ENCODE measurements at places on chromosomes 2 and 18. TPM values are rescaled to one million over a fixed set of nuclear protein-coding genes. Genes with fewer than 3 reads are reported as not detected.

- no peak for DNase-seq
These were observed 50.8 kb upstream of the ITGA6 start for GRCh38 chr2:172376505-172377125.

DNA sequence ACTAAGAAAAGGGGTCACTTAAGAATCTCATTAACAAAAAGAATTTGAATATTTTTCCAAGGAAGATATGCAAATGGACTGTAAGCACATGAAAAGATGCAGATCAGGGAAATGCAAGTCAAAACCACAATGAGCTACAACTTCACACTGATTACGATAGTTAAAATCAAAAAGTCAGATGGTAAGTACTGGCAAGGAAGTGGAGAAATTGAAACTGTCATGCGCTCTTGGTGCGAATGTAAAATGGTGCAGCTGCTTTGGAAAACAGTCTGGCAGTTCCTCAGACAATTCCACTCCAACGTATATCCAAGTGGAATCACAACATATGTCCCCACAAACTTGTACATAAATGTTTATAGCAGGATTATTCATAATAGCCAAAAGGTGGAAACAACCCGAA lies 81.4 kb downstream of the MSH2 start:
- DNase-seq: no peak

GRCh38 chr18:21991886-21992285 lies 177.5 kb upstream of the GATA6 start:
- DNase-seq: no peak

- no peak for DNase-seq
These were observed 9.8 kb upstream of the GNLY start for GRCh38 chr2:85684380-85684779.

DNA sequence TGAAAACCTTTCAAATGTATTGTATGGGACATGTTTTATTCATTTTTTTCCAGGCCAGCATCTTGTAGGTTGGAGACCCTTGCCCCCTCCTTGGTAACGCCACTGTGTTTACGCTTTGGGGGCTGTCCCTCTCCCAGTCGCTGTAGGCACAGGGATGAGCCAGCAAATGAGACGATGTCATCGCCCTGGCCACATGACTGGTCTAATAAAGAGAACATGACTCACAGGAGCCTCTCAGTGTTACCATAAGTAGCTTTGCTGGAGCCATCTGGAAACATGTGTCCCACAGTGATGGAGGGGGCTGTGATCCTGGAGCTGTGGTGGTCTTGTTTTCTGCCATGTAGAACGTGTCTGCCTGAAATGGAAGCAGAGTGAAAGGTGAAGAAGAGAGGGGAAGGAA lies 78.9 kb downstream of the CD8B2 start:
- DNase-seq: no peak

DNA sequence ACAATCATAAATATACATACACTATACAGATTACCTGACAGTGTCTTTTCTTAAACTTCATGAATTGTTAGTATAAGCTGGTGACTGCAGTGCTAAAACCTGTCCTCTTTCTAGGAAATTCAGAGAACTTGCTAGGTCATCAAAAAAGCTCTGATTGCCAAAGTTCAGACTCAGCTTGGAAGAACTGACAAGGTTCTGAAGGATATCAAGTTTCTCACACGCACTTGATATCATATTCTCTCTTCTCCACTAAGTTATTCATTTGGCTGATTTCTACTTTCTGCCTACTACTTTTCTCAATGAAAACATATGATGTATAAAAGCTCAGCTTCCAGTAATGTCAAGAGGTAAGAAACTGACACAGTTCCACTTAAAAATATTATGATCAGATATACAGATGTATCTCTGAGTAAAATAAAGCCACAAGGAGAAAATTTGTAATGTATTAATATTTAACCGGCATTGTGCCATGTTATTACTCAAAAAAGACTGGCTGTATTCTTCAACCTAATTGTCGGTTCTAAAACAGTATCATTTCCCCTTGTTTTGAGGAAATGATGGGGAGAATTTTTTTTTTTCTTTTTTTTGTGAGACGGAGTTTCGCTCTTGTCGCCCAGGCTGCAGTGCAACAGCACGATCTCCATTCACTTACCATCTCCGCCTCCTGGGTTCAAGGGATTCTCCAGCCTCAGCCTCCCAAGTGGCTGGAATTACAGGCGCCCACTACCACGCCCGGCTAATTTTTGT lies 2.4 kb downstream of the OSBPL1A start:
- no peak for DNase-seq

DNA sequence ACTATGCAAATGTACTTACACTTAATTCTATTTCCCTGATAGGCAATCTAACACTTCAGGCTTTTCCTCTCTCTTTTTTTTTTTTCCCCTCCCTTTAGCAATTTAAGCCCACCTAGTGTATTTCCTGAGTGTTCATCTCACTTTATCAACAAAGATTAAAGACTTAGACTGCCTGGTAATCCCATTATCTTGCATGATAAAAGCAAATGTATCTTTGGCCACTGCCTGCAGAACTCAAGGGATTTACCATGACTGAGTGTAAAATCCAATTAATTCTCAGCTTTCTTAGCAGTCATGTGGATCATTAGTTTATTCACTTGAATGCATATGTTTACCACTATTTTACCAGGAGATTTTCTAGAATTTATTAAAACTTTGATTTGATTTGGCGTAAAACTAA lies 1102.2 kb upstream of the GYPC start:
- DNase-seq: no peak

DNA sequence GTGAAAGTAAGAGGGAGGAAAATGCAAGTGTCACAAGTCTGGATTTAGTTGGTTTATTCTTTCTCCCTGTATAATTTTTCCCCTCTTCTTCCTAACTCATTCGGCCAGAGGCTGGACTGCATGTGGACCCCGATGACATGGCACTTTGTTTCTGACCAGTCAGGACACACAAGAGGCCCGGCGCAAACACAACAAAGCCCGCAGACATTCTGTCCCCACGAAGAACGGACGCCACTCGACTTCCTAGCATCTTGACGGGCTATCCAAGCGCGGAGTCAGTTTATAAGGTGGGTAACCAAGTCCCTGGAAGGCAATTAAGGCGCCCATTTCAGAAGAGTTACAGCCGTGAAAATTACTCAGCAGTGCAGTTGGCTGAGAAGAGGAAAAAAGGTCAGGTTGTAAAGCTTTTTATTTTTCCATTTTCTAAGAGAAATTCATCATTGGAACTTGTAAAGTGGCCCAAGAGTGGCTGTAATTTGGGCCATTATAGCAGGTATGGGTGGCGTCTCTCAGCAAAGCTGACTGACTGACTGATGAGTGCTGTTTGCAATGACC lies at the start of gene TPO:
TPO (plus strand) TSS at position 308 of the 555 bp plus-strand sequence. CDS start 946 bp downstream, outside the sequence.
- no peak for DNase-seq

GRCh38 chr2:38156436-38156835 lies 80.5 kb upstream of the CYP1B1 start:
- DNase-seq: no peak

DNA sequence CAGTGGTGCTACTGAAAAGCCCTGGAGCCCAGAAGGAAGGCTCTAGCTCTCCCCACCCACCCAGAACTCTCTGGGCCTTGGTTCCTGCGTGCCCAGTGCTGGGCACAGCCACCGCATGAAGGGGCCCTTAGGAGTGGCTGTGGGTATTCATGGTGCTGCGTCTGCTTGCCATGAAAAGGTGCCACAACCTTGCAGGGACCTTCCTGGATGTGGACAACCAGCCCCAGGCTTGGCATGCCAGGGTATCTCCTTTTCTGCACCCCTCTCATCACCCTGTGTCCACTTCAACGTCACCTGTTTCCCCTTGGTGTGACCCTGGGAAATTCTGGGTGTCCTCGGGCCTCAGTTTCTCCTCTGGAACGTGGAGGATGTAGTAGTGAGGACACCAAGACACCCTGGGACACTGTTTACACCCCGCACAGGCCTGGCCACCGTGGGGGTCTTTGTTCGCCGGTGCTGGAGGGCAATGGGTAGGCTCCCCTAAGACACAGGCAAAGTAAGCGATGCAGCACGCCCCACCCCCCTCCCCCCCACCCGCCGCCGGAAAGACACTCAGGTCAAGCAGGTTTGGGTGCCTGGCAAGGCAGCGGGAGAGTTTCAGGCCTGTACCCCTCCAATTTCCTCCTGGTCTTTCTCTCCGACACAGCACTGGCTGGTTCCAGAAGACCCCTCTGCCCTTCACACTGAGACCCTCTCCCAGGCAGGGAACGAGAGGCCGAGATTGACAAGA lies 34.8 kb upstream of the TAF1B start:
- no peak for DNase-seq

DNA sequence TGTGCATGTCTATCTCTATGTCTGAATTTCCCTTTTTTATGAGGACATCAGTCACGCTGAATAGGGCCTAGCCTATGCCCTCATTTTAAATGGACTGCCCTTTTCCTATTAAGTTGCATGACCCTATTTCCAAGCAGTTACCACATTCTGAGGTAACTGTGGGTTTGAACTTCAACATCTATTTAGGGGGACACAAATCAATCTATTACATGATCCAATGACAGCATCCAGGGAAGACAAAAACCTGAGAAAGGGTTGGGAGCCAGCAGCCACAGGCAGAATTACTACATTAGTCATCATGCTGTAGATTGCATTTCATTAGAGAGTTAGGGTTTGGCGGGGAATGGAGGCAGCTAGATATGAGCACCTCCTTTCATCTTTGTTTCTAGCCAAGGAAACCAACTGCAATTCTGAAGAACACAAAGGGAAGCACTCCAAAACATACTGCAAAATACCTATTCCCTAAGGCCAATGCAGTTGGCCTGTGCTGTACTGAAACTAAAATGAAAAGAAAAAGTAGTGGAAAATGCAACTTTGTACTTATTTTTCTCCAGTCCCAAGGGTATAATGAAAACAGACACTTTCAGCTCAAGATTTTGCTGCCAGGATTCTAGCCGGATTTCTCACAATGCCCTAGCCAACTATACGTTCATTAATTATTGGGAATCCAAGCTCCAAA lies 40.4 kb upstream of the C1D start:
- DNase-seq: no peak

DNA sequence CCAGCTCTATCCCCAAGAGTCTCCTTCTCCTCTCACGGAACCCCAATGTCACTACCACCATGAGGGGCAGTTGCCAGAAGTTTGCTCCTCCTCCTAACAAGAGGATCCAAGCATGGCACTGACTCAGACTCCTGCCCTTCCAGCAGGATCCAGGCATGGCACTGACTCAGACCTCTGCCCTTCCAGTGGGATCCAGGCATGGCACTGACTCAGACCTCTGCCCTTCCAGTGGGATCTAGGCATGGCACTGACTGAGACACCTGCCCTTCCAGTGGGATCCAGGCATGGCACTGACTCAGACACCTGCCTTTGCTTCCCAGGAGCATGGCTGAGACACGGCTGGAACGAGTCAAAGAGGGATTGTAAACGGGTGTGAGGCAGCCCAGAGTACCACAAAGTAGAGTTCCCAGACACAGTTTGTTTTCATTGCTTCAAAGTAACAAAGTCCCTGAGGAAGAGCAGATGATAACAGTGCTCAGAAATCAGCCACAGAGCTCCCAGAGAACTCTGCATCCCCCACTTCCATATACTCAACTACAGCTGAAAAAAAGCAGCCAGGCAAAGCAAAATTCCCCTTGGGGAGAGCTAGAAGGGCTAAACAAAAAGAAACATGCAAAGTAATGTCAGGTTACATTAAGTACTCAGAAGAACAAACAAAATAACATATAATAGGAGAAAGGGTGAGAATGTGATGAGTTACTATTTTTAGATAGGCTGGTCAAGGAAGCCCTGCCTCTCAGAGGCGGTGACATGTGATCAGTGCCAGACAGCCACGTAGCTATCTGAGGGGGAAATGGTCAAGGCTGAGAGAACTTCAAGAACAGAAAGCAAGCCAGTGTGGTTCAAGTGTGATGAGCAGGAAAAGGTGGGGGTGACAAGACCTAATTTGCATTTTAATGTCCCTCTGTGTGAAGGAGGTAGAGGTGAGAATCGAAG lies 3.0 kb downstream of the BUB1 start:
- peak; percentile 34 for DNase-seq

GRCh38 chr2:237604960-237605359 lies 14.4 kb upstream of the RAB17 start:
- no peak for DNase-seq

DNA sequence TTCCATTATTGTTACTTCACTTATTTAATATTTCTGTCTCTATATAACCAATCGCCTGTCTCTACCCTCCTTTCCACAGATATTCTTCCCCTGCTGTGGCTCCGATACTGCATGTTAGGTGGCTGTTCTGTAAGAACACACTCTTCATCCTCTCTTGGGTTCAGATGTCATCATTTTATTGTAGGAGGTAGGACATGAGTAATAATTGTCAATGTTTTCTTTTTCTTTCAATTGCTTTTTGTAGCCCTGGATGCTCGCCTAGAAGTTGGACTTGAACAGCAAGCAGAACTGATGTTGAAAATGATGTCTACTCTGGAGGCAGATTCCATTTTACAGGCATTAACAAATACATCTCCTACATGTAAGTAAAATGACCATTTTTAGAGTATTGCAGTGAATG lies 128.6 kb downstream of the BIRC6 start:
- DNase-seq: no peak

DNA sequence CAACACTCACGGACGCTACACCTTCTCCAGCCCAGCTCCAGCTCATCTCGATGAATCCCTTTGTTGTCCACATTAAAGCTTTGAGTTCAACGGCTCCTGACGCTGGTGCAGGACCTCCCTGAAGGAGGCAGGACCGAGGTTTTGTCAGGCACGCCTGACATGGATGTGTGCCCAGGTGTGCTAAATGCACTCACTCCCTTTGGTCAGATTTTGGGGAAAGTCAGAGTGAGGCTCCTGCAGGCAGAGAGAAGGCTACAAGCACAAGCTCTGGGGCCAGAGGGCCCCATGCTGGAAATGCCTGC lies 78.6 kb downstream of the NDUFA10 start:
- no peak for DNase-seq

DNA sequence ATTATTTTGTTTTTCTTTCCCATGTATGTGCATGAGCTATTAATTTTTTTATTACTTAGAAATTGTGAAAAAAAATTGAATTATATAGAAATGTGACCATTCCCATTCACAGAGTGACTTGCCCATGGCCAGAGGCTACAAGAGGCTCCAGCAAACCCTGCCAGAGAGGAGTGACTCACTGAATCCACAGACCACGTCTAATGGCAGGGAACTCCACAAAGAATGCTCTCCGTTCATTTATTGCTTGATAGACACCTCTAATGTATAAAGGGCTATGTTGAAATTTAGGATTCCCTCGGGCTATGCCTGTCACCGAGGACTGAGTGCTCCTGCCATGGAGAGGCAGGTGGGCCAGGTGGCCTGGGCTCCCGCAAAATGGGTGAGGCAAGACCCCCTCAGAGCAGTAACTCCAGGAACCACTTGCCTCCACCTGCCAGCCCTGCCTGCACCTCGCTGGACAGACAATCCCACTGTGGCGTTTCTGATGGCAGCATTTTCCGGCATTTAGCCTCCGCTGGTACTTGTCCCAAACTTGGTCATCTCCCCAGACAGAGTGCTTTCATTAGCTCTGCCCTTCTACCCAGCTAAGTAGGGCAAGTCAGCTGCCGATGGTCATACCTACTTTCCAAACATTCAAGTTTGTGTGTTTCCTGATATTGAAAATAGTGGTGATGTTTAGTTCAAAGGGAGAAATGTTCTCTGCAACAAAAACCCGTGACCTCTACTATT lies 200.3 kb downstream of the PRKCE start:
- DNase-seq: no peak

The ZEB2 gene
- total RNA-seq: 28.2 TPM

The MAP2 gene
- total RNA-seq: 8.8 TPM

The CNTNAP5 gene
- not detected for total RNA-seq

The GLI2 gene
- 1.7 TPM for total RNA-seq

The EIF2B4 gene
- 53.2 TPM for total RNA-seq

The NT5C1B gene
- not detected for total RNA-seq

The DCDC2C gene
- not detected for total RNA-seq

The CPLX4 gene
- not detected for total RNA-seq
